ENCODE measurements at places on chromosomes 4 and X.

DNA sequence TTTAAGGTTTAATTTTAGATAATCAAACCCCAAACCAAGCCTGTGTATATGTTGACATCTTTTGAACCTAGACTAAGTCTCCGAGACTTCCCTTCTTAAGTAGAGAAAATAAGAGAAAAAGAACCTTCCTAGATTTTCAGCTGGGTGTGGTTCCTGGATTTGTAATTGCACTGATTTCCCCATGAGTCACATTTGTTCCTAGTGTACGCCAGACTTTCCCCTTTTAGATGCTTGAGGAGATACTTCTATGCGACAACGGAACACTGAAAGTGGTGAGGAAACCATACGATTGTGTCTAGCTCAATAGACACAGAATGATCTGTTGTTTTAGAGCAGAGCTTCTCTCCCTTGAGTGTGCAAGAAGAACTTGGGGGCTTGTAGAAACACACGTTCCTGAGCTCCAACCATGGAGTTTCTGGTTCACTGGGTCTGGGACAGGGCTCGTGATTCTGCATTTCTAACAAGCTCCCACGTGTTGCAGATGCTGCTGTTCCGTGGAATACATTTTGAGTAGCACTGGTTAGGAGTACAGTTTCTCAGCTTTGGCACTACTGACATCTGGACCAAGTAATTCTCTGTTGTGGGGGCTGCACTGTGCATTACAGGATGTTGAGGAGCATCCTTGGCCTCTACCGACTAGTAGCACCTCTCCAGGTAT lies 87.1 kb downstream of the AMELX start:
- no peak for DNase-seq

DNA sequence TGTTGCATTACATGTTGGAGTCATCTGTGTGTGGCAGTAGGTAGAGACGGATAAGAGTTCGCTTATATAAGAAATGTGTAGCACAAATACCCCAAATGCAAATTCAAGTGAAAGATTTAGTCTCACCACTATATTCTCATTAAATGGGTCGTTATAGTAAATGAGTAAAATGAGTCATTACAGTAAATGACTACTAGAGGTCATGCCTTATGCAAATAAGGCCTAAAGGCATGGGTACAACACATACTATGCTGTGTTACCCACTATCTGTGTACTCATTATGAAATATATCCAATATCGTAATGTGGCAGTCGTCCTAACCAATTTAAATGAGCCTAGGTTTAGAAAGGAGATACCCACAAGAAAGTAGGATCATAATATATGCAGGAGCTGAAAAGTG lies 1603.1 kb downstream of the C4orf33 start:
- DNase-seq = no peak

DNA sequence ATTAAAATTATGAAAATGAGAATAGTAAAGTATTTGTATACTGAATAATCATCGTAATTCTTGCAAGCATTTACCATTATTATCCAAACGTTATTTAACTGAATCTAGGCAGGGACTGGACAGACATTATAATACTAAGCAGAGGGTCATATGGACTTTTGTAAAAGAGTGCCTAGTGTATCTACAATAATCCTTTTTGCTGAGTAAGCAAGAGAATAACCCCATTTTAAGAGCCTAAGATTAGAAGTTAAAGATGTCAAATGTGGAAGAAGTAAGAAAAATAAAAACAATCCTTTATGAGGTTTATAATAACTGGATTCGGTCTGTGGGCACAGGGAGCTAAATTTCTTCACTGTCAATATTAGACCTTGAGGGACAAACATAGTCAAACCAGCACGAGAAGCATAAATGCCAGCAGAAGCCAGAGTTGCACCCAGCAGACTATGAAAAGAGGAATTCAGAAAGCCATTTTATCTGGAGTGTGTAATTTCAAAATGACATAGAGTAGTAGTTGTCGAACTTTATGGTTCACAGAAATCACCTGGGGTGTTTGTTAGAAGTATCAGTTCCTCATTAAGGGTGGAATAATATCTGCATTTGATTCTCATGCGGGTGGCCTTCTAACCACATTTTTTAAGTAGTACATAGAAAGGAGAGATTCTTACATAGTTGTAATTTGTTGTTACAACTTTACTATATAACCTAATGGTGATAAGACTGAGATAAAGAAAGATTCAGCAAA lies 39.7 kb upstream of the DCLK2 start:
- no peak for DNase-seq

- DNase-seq = no peak
Measured at GRCh38 chr4:55407119-55407518, 11.4 kb downstream of the TMEM165 start.

DNA sequence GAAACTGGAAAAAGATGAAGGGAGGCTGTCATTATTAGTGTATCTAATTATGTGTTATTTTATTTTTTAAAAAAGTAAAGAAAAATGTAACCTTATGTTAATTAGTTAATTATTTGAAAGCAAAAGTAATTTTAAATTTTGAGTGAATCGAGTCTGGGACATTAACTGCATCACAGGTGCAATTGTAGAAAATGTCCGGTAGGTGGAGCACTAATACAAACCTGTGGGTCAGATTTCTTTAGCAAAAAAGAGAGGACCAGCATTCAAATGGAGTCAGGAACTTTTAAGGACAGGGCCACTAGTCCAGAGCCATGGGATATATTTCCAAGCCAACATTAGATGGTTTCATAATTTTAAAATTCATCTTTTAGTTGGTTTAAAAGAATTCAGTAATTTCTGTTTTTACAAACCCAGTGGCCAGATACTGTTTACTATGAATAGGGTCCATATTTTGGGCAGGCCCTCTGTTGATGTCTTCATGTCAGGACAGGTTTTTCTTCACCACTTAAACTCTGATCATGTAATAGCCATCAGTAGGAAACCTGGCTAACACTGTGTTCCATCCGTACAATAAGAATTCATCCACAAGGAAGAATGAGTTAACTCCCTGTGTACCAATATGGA lies 27.2 kb downstream of the BST1 start:
- DNase-seq = peak; percentile 72

- no peak for DNase-seq
Measured at GRCh38 chr4:17336524-17336961, 175.3 kb downstream of the QDPR start.
